ENCODE measurements at places on chromosomes 1 and 21.
A peak's percentile ranks its signal among the peaks of the same experiment; 100 is the strongest.

GRCh38 chr1:228152918-228153258 lies 3.2 kb downstream of the GJC2 start:
- no peak for DNase-seq

DNA sequence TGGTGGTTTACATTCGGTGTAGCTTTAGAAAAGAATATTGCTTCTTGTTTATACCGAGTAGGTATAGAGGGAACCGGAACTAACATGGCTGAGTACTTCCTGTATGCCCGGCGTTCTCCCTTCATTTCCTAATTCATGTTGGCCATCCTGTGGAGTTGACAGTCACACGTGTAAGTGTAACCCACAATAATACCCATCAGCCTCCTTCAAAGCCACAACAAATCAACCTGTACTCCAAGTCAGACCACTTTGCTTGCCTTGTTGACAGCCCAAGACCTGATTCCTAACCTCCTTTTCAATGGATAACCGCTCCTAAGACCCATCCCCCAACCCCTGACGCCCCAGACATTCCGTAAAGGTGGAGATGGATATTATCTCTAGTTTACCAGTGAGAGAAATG lies 42.1 kb downstream of the UBE2U start:
- no peak for DNase-seq

GRCh38 chr1:202067188-202067974 lies 55.3 kb upstream of the GPR37L1 start:
- peak; percentile 71 for DNase-seq

- DNase-seq = no peak
Observed at GRCh38 chr21:41727784-41728763, 38.8 kb downstream of the RIPK4 start.

GRCh38 chr1:197336571-197336970 lies 68.5 kb downstream of the CRB1 start:
- DNase-seq = no peak

GRCh38 chr1:231896806-231897205 lies 270.2 kb downstream of the DISC1 start:
- DNase-seq = no peak

- no peak for DNase-seq
Observed at GRCh38 chr1:227880342-227880924, 65.0 kb downstream of the PRSS38 start.

DNA sequence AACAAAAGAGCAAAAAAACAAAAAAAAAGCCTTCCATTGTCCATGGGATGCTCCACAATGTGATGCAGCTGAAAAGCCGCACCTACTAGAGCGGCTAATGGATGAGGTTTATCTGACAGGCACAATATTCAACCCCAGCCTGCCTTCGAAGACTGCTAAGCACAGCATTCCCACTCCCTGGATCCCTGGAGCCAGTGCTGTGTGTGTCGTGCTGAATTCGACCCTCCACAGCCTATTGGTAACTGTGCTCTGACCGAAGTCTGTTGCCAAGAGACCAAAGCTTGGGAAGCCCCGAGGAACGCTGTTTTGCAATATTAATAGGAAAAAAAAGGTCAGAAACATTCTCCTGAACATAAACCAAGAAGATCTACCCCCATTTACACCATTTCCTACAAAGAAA lies 57.2 kb upstream of the PUM1 start:
- no peak for DNase-seq

DNA sequence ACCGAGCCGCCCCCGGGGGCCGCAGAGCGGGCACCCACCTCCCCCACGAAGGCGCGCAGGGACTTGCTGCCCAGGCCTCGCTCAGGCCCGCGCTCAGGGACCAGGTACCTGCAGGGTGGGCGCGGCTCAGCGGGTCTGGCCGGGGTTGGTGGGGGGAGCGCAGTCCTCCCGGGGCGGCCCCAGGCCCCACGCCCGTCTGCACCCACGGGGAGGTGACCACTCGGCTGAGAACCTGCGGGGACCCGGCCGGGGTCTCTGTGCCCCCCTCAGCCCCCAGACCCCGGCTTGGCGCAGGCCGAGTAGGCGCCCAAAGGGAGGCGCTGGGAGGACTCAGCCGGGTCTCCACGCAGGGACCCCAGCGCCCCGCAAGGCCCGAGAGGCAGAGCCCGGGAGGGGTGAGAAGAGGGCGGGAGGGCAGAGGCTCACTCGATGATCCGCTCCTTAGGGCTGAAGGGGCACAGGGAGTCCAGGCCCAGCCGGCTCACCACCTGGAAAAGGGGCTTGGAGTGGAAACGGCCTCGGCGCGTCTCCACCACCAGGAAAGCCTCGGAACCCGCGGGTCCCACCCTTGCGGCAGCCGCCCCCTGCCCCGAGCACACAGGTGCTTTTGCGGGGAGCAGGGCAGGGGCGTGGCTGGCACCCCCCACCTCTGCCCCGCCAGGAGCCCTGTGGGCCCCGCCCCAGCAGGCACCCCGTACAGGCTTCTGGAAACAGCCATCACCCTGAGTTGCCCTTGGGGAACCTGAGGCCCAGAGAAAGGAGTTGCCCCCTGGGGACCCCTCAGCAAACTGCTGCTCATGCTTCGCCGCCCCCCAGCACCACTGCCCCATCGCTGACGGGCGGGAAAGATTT lies 9.3 kb downstream of the FTCD start:
- no peak for DNase-seq

- peak; percentile 84 for DNase-seq
Observed at GRCh38 chr1:89633800-89634625, 1.1 kb downstream of the LRRC8C start.

DNA sequence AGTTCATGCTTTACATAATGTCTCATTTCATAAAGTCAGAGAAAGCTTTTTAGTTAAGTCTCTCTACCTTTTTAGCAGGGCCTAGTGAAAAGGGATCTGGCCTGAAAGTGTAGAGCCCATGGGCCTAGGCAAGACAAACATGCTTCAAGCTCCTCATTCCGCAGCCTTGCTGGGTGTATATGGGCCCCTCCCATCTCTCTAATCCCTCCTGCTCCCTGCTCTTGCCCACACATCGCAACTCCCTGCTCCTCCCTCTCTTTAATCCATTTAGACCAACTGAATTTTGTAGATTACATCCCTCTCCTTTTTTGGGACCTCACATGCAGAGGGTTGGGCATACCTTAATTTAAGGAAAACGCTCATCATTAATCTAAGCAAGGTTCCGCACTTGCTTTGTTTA lies 42.3 kb upstream of the CCDC190 start:
- no peak for DNase-seq
